ENCODE measurements at places on chromosomes 12 and 14.

DNA sequence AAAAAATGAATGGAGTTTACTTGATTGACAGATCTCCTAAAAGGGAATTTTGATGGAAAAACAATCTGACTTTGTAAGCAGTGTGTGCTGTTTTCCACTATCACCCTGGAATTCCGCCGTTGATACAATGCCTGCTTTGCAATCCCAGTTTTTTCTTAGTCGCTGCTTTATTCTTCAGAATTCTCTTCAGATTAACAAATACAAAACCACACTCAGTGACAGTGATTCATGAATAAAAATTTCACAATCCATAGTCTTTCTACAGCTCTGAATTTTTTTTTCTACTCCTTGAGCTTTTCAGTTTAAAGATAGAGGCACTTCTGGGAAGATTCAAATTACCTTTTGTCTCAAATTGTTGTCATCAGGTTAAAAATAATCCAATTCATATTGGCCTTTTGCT, 44.6 kb upstream of the KITLG start:
- no peak for DNase-seq

DNA sequence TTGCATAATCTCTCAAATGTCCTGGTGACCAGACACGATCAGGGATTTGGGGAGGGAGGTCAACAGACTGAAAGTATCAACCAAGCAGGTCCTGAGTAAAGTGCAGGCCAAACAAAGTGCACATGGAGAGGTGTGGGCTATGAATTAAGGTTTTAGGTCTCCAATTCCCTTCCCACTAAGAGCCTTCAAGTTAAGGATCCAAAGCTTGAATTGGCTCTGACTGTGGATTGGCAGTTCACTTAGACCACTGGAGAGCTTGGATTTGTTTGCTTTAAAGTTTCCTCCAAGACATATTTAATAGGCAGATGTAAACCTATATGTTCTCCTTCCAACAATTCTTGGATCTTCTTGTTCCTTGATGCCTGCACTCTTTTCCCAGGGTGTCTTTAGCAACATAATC, 129.6 kb upstream of the IGF1 start:
- no peak for DNase-seq

DNA sequence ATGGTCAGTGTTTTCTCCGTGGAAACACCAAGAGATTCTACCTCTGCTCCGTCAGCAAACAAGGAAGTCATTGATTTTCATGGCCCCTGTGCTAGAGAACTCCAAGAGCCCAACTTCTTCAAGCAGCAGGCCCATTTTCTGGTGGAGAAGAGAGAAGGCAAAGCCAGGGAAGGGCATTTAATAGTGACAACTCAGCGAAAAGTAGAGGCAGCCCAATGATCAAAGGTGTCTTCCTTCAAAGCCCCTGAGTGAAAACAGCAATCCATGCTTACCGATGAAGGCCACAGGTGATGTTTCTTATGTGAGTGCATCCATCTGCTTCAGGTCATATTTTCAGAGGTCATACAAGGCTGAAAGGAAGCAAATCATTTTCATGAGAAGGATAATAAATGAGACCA, 77.3 kb downstream of the VCPKMT start:
- DNase-seq = no peak

GRCh38 chr14:23604675-23605170, 26.1 kb upstream of the JPH4 start:
- no peak for DNase-seq

DNA sequence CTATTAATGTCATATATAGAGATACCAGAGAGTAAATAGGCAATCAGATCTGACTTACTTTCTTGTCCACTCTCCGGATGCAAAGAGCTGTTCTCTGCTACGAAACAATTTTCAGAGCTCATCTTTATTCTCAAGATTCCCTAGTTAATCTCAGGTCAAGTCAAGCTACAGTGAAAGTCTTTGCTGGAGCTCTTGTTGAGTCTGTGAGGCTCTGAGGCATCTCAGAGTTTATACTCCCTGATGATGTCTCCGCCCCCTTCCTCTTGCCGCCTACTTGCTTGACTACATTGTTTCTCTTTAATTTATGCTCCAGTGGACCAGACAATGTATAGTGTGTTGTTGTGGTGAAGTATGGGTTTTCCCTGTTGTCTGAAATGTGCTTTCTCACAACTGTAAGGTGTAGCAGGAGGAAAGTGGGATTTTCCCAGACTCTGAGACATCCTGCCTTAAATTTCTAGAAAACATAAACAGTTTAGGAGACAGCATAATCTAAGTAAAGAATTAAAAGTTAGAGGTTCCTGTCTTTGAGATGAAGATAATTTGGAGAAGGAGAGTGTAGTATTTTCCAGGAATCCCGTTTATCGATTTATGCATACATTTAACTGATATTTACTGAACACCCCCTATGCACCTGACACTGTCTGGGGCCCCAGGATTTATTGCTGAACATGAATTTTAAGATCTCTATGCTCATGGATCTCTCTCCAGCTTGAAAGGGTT, at the start of gene CD69:
Gene CD69, minus strand, starts transcription at position 203 of the 720 bp plus-strand sequence. Its CDS starts 81 bp downstream, at position 122.
- peak; percentile 64 for DNase-seq

DNA sequence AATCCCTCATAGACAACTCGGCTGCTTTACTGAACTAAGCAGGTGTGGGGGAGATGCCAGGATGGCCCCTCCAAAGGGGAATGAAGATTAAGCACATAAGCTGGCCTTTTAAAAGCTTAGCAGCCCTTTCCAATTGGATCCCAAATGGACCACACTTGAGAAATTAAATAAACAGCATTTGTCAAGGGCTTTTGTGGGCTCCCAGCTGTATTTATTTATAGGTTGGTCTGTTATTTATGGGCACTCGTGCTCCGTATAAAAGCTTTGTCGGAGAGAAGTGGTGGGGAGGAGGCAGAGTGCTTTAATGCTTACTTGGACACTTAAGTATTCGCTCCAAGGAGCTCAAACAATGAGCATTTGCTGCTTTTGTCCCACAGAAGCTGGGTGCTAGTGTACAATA, 580.2 kb downstream of the MED13L start:
- DNase-seq = no peak
